ENCODE measurements at places on chromosomes 4 and X. TPM values are rescaled to one million over a fixed set of nuclear protein-coding genes. Genes with fewer than 3 reads are reported as not detected.

Gene LAMP2
- total RNA-seq: 125 TPM

Gene HSFX1
- total RNA-seq: 0.47 TPM

Gene NAP1L3
- total RNA-seq: 0.88 TPM

Gene MAGEA12
- total RNA-seq: not detected

Gene CRMP1
- 0.37 TPM for total RNA-seq
